ENCODE measurements at places on chromosomes 5 and 9.

- H3K27me3 ChIP-seq: no peaks in the 10 kb centered on the region
- no peaks in the 10 kb centered on the region for H3K4me1 ChIP-seq
- no peak overlapping the region for H3K4me3 ChIP-seq
- H3K27ac ChIP-seq: no peak overlapping the region
- peak; percentile 43 for DNase-seq
Measured at GRCh38 chr9:105216440-105217178, 27.8 kb upstream of the SLC44A1 start.

DNA sequence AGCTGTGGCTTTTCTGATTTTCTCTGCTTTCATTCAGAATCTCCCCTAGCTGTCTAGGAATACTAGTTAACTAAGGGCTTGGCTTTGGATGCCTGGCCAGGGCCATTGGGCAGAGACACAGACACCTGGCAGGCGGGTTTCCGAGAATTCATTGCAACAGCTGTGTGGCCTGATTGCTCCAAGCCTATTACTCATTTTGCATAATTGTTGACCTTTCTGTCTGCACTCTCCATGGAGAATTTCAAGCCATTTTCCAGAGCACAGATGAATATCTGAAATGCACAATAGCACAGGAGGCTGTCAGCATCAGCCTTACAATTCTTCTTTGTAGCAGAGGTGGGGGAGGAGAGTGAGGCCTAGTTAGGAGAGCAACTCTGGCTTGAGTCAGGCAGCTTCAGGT, 310.5 kb downstream of the DMAC1 start:
- no peak overlapping the region for H3K4me3 ChIP-seq
- H3K27ac ChIP-seq: no peak overlapping the region
- peaks cover 3% of the 10 kb centered on the region for H3K4me1 ChIP-seq
- no peaks in the 10 kb centered on the region for H3K27me3 ChIP-seq

DNA sequence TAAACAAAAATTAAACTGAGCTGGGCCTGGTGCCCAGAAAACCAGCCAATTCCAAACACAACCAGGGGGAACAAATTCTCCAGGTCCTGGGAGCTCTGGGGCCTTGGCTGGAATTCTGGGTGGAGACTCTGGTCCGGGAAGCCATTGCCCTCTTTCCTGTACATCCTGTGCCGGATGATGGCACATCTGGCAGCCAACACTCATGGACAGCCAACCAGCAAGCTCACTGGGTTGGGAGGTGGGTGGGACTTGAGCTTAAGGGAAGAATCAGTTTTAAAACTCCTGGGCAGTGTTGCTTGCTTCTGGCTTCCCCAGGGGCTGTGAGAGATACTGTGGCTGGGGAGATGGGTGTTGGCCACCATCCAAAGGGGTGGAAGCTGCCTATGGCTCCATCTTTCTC, 56.1 kb downstream of the PCDH1 start:
- no peak for DNase-seq
- no peaks in the 10 kb centered on the region for H3K27me3 ChIP-seq
- H3K27ac ChIP-seq: no peak overlapping the region

DNA sequence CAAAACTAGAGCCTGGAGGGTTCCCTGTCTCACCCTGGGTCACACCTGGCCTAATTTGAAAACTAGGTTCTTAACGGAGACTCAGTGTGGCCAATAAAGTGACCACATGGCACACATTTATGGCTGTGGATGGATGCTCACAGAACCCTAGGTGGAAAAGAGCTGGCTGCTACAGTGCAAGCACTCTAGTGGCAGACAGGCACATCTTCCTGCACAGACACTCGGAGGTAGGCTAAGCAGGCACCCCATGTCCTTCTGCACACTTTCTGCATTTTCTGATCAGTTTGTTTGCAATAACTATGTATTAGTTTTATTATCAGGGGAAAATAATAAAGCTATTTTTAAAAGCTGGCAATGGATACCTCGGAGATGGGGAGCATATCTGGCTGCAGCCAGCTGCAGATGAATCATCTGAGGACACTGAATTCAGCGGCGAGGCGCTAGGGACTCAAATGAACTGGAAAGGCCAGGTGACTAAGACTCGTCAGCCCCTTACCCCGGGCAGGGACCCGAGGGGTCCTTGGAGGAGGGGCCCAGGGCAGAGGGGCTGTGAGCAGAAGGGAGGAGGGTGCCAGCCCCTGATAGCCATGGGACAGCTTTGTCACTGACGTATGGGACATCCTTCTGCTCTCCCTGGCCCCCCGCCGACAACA, 96.2 kb downstream of the OLFM1 start:
- no peaks in the 10 kb centered on the region for H3K36me3 ChIP-seq
- no peaks in the 10 kb centered on the region for H3K4me1 ChIP-seq
- DNase-seq: no peak
- H3K27me3 ChIP-seq: no peaks in the 10 kb centered on the region
- H3K27ac ChIP-seq: no peak overlapping the region
- no peak overlapping the region for H3K4me3 ChIP-seq

DNA sequence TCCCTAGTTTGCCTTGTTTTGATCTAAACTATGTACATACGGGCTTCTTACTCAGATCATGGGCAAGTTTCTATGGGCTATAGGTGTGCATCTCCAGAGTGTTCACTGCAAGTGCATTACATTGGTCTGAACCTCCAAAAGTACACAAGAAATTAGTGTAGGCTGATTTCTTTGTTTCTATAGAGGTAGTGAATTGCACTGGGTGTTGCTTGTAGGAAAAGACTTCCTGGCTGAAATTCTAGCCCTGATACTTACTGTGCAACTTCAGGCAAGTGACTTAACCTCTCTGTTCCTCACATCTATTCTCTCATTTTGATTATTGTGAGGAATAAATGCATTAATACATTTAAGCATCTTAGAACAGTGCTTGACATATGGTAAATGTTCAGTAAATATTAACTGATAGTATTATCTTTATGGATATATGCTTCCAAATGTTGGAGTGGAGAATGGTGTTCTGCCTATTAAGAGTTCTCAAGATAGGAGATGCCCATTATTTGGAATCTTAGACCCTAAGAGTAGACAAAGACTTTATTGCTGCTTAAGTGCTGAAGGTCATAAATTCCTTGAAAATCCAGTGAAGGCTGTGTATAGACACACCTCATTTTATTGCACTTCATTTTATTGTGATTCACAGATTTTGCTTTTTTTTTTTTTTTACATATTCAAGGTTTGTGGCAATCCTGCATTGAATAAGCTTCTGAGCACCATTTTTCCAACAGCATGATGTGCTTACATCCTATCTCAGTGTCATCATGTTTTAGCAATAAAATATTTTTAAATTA, 38.4 kb upstream of the TLR4 start:
- no peaks in the 10 kb centered on the region for H3K4me1 ChIP-seq
- H3K4me3 ChIP-seq: no peak overlapping the region
- DNase-seq: no peak

- H3K4me3 ChIP-seq: no peak overlapping the region
- no peaks in the 10 kb centered on the region for H3K36me3 ChIP-seq
- DNase-seq: no peak
- no peaks in the 10 kb centered on the region for H3K4me1 ChIP-seq
Measured at GRCh38 chr9:134918646-134919045, 934 bp upstream of the FCN1 start.

GRCh38 chr9:99749641-99750040, 72.0 kb upstream of the NR4A3 start:
- DNase-seq: no peak
- no peaks in the 10 kb centered on the region for H3K4me1 ChIP-seq
- no peaks in the 10 kb centered on the region for H3K27me3 ChIP-seq

DNA sequence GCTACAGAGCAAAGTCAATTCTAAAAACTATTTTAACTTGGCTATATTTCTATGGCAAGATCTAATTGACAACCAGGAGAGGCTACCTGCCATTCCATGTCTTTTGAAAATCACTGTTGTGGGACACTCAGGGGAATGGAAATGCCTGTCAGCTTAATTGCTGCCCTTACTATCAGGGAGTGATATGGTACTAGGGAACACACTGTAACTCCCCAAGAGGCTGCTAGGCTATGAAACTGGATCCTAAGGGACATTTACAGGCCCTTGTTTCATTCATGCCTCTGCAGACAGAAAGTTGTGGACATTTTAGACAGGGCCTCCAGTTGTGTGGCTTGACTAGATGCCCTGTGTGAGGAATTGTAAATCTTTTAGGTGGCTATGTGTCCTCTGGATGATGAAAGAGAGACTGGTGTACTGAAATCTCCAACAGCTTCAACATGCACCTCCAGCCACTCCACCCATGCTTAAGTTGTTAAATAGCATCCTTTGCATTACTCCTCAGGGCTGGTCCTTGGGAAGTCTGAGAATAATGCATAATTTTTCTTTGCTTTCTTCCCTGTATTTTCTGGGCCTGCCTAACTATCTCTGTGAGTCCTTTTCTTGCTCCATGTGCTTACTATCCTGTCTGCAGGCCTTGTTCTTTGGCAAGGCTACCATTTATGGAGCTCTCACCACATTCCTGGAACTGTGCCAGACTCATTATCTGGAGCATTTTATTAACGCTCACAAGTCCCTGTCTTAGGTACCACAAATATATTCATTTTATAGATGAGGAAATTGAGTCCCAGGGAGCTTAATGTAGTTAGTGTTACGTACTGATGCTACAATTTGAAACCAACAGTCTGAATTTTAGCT, 3.2 kb downstream of the MROH2B start:
- H3K27ac ChIP-seq: no peak overlapping the region
- no peaks in the 10 kb centered on the region for H3K4me1 ChIP-seq
- no peak for DNase-seq

- H3K27ac ChIP-seq: no peak overlapping the region
- DNase-seq: peak; percentile 56
- no peaks in the 10 kb centered on the region for H3K27me3 ChIP-seq
- peaks cover 17% of the 10 kb centered on the region for H3K4me1 ChIP-seq
- peaks cover 2% of the 10 kb centered on the region for H3K36me3 ChIP-seq
Measured at GRCh38 chr9:27365707-27366376, 68.9 kb upstream of the EQTN start.

DNA sequence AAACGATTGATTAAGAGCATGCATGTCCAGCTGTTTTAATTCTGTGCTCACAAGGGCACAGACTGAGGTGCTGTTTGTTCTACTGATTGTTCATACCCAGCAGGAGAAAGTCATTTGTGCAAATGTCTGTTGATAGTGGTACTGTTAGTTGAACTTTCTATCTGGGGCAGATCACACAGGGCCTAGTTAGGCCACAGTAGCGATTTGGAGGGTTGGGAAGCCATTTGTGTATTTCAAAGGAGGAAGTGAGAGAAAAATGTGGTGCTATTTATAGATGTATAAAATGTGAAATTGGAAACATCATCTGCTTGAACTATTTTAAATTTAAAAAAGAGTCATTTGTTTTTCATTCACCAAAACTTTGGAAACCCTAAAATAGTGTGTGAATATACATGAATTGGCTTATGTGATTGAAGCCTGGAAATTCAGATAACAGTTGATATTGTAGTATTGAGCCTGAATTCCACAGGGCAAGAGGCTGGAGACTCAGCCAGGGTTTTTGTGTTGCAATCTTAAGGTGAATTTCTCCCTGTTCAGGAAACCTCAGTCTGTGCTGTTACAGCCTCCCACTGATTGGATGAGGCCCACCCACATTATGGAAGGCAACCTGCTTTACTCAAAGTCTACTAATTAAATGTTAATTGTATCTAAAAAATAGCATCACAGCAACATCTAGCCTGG, 162.0 kb upstream of the CDKN2B start:
- no peaks in the 10 kb centered on the region for H3K36me3 ChIP-seq
- H3K4me3 ChIP-seq: no peak overlapping the region
- no peaks in the 10 kb centered on the region for H3K27me3 ChIP-seq
- no peak for DNase-seq
- no peaks in the 10 kb centered on the region for H3K4me1 ChIP-seq

DNA sequence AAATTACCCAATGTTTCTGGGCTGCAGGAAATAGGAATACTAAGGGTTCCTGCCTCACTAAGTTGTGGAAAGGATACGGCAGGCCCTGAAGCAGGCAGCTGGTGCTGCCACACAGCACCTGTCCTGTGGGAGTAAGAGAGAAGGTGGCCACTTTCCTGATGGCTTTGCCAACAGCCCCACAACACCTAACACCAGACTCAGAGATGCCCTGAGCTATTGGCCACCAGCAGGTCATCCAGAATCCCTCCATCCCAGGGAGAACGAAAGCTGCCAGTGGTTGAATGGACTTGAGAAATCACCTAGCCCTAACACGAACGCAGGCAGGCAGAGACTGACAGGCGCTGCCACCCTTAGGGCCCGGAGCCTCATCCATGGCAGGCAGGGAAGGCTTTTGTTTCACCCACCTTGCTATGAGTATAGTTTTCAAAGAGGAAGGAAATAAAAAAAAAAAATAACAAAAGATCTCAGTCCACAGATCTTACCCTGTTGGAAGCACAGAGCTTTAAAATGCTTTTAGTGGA, 82.2 kb downstream of the DCP2 start:
- DNase-seq: no peak
- no peaks in the 10 kb centered on the region for H3K36me3 ChIP-seq
- H3K4me3 ChIP-seq: no peak overlapping the region
- H3K4me1 ChIP-seq: peaks cover 23% of the 10 kb centered on the region
- H3K27me3 ChIP-seq: no peaks in the 10 kb centered on the region

- DNase-seq: no peak
- H3K4me3 ChIP-seq: no peak overlapping the region
- no peaks in the 10 kb centered on the region for H3K36me3 ChIP-seq
- no peak overlapping the region for H3K27ac ChIP-seq
- H3K27me3 ChIP-seq: no peaks in the 10 kb centered on the region
- no peaks in the 10 kb centered on the region for H3K4me1 ChIP-seq
Measured at GRCh38 chr5:76742583-76742982, 26.7 kb downstream of the F2R start.

DNA sequence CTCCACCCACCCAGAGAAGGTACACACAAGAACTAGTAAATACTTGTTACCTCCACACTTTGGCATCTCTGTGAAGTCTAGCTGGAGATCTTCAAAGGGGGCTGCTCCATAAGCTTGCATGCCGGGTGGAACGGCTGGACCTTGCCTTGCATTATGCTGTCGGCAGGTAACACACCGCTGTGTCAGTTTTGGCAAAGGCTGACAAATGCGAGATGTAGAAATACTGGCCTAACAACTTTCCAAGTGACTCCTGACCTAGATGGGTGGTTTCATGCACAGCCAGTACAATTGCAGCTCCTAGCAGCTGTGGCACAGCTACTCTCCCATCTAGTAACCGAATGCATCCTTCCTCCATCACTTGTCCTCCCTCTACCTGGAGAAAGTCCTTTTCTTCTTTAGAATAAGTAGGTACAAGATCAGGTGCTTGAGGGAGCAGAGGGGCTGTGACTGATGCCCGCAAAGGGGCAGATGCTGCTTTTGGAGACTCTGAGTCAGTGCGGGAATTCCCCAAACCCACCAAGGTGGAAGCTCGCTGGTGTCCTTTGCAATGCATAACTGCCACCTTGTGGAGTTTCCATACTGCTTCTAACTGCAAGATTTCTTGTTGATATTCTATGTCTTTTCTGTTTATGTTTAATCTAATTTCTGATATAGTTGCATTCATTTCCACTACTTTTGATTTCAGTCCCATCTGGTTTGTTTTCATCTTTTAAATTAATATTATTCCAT, 78.4 kb downstream of the TMEM161B start:
- H3K27ac ChIP-seq: no peak overlapping the region
- DNase-seq: peak; percentile 66
- no peak overlapping the region for H3K4me3 ChIP-seq
- no peaks in the 10 kb centered on the region for H3K27me3 ChIP-seq
- H3K4me1 ChIP-seq: no peaks in the 10 kb centered on the region

Measured in trophoblast cell (in vitro differentiated cells and primary cell).